ENCODE measurements at places on chromosomes 5 and 9. TPM values are rescaled to one million over a fixed set of nuclear protein-coding genes. Genes with fewer than 3 reads are reported as not detected.

Gene C5orf52
- total RNA-seq = not detected

Gene C5orf47
- total RNA-seq = not detected

Gene PITX1
- not detected for total RNA-seq

Gene SPINK7
- not detected for total RNA-seq

Gene WNK2
- 37.5 TPM for total RNA-seq

Gene SPAAR
- total RNA-seq = 0.77 TPM

Gene PCDHGB1
- 6.4 TPM for total RNA-seq

Gene ANGPTL2
- 58.5 TPM for total RNA-seq

Gene SPATA31C1
- 0.20 TPM for total RNA-seq

Gene DNAJB5
- total RNA-seq = 18.9 TPM

Gene C9orf50
- not detected for total RNA-seq

Gene POU4F3
- total RNA-seq = 0.28 TPM

Gene SELENOP
- total RNA-seq = 398 TPM

Gene PPP2R2B
- total RNA-seq = 135 TPM

Gene TMC1
- total RNA-seq = 0.89 TPM

Gene NME5
- total RNA-seq = 17.0 TPM

Gene FBXL7
- total RNA-seq = 21.2 TPM

Gene TEX53
- not detected for total RNA-seq

Gene LCN10
- total RNA-seq = not detected

Gene DMGDH
- total RNA-seq = 5.0 TPM

Gene SPINK1
- total RNA-seq = not detected

Gene NR4A3
- total RNA-seq = 2.4 TPM

Gene PCA3
- 0.39 TPM for total RNA-seq

Gene TSLP
- total RNA-seq = 0.22 TPM

Gene SPATA31D4
- total RNA-seq = not detected

Gene LHX6
- 0.99 TPM for total RNA-seq

Gene SLC34A1
- total RNA-seq = not detected

Gene TMED9
- total RNA-seq = 53.6 TPM

Gene MRPL36
- total RNA-seq = 21.4 TPM

Gene TLX3
- total RNA-seq = 2.0 TPM

Gene SH2D3C
- total RNA-seq = 11.6 TPM

Gene FBLL1
- 15.5 TPM for total RNA-seq

Gene HMCN2
- total RNA-seq = 2.4 TPM

Gene CBY3
- total RNA-seq = not detected

Gene FUT7
- total RNA-seq = 0.06 TPM

Gene IL5
- total RNA-seq = 0.50 TPM
